ENCODE measurements at places on chromosomes 3 and 15.

- no peak for DNase-seq
Measured at GRCh38 chr3:41260063-41260450, 60.8 kb downstream of the CTNNB1 start.

DNA sequence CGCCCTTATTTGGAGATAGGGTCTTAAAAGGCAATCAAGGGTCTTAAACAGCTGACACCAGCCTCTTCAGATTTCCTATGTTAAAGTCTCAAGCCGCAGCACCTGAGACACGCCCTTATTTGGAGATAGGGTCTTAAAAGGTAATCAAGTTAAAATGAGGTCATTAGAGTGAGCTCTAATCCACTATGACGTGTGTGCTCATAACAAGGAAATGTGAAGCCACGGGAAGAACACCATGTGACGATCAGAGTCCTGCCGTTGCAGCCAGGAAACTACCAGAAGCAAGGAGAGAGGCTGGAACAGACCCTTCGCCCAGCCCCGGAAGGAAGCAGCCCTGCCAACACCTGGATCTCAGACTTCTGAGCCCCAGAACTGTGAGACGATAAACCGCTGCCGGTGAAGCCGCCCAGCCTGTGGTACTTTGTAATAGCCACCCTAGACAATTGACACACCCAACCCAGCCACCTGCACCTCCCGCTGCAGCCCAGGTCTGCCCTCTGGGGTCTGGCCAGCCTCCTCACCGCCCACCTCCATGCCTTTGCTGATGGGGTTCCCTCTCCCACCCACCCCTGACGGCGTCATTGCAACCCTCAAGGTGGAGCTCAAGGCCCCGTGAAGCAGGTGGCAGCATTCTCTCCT, 137.9 kb downstream of the MEGF11 start:
- DNase-seq, result no peak

- no peak for DNase-seq
Measured at GRCh38 chr3:44021651-44022594, 219.8 kb upstream of the TOPAZ1 start.

GRCh38 chr3:67028001-67028784, 30.1 kb downstream of the KBTBD8 start:
- DNase-seq, result no peak

Measured in Right ventricle myocardium superior (tissue), 1 donor.